ENCODE measurements at places on chromosomes 16 and 17.

DNA sequence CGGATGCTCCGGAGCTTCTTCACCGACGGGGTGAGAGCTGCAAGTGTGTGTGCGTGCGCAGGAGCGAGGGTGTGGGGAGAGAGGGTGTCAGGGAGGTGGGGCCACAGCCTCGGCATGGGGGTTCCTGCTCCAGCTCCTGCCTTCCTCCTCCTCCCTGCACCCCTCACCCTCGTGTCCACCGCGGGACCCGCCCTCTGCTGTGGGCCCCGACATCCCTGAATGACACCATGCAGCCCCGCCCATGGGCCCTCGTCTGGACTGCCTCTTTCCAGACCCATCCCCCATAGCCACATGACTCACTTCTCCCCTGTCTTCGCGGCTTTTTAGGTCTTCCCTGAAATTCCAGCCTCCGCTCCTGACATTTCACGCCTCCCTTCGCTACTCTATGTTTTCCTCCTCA lies 41.6 kb downstream of the ARHGAP23 start:
- DNase-seq, result no peak

DNA sequence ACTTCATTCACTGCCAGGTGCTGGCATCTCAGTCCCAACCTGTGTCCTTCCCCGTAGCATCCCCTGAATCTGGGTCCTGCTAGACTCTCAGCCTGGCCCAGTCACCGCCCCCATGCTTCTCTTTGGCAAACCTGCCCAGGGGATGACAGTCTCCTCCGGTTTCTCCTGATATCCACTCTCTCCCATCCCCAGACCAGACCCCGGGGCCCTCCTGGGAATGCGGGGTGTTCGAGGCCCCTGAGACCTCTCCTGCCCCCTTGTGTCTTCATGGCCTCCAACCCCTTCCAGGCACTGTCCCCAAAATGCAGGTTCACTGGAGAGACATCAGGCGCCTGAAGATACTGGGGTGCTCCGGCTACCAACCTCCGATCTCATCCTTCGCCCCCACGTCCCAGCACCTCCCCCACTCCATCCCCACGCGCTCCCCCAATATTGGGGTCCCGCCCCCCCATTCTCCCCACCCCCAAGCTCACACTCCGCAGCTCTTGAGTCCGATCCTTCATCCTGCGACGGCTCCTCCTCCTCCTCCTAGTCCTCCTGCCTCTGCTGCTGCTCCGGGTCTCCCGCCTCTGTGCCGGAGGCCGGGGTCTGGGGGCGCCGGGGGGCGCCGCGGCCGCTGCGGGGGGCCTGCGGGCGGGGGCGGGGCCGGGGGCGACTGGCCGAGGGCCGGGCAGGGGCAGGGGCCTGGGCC lies 399 bp downstream of the STX1B start:
- no peak for DNase-seq

DNA sequence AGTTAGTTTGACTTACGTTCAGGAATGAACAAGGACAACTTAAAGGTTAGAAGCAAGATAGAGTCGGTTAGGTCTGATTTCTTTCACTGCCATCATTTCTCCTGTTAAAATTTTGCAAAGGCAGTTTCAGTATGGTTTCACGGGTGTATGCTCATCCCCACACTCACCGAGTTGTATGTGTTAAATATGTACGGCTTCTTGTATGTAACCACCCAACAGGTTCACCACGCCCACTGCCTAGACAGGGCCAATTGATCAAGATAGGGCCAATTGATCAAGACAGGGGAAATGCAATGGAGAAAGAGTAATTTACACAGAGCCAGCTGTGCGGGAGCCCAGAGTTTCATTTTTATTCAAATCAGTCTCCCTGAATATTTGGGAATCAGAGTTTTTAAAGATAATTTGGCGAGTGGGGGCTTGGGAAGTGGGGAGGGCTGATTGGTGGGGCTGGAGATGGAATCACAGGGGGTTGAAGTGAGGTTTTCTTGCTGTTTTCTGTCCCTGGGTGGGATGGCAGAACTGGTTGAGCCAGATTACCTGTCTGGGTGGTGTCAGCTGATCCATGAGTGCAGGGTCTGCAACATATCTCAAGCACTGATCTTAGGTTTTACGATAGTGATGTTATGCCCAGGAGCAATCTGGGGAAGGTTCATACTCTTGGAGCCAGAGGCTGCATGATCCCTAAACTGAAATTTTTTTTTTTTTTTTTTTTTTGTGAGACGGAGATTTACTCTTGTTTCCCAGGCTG lies 62.4 kb upstream of the PLCG2 start:
- DNase-seq, result no peak

DNA sequence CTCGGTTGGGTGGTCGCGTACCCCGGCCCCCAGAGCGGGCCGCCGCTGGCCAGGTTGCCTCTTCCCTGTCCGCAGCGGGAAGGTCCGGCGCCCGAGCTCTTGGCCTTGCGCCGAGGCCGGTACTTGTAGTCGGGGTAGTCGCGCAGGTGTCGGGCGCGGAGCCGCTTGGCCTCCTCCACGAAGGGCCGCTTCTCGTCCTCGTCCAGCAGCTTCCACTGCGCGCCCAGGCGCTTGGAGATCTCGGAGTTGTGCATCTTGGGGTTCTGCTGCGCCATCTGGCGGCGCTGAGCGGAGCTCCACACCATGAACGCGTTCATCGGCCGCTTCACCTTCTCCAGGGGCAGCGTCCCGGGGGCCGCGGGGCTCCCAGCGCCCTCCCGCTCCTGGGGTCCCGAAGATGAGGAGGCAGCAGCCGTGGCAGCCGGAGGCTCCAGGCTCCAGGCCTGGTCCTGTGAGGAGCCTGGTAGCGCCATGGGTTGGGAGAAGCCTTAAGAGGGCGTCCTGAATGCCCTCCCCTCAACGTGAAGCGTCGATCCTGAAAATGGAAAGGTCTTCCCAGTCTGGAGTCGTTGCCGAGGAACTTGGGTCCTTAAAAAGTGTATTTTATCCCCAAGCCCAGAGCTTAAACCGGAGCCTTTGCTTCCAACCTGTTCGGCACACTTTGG lies 558 bp downstream of the SOX15 start:
- DNase-seq, result no peak

DNA sequence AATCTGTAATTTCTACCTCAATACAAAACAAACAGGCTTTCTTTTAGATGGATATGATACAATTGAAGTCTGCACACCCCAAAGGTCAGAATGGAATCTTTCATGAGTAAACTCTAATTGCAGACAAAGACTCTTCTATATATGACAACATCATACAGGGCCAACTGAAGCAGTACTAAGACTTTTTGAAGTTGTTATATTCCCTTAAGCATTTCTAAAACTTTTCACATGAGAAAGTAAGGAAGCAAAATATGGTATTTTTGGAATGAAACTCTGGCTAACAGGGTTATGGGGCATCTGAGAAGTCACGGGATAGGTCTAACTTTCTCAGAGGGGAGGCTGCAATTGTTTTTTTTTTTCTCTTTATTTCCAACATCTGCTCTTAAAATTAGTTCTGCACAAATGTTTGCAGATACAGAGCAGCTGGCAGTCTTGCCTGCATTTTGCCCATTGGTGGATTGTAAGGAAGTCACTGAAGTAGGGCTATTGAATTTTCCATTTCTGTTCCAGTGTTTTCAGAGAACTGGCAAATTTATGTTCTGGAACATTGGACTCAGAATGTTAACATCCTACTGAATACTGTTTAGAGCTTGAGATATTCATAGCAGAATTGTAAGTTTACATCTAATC lies 59.1 kb downstream of the SSH2 start:
- DNase-seq, result no peak

GRCh38 chr17:75490173-75490743 lies 25.1 kb downstream of the CASKIN2 start:
- DNase-seq, result no peak

DNA sequence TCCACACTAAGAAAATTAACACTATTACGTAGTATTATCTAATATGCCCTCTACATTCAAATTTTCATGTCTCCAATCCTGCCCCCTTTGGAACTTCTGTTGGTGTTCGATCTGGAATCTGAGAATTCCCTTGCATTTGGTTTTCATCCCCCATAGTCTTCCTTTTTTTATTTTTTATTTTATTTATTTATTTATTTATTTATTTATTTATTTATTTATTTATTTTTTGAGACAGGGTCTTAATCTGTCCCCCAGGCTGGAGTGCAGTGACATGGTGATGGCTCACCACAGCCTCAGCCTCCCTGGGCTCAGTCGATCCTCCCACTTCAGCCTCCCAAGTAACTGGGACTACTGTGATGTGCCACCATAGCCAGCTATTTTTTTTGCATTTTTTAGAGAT lies 589.3 kb downstream of the MAF start:
- DNase-seq, result no peak

GRCh38 chr17:4318596-4318995 lies 47.9 kb downstream of the UBE2G1 start:
- DNase-seq, result no peak

DNA sequence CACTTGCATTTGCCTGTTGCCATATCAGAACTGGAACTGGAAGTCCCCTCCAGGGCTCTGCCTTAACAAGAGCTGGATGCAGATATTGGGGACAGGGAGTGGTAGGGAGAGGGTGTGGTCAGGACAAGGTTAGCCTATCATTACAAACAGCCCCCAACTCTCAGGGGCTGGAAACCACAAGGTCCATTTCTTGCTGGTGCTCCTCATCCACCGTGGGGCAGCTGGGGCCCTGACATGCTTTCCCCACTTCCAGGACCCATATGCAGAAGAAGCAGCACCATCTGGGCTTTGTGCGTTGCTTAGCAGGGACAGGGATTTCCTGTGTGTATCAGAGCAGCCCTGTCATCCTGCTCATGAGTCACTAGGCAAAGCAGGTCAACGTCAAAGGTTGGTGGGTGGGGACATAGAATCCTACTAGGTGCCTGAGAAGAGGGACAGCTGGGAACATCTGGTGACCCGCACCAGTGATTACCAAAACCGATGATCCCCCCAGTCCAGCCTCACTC lies 26.9 kb downstream of the RGS9 start:
- DNase-seq, result no peak

- no peak for DNase-seq
These were observed 78.2 kb upstream of the TMEM97 start for GRCh38 chr17:28240688-28241340.

- peak; percentile 24 for DNase-seq
These were observed 24.2 kb downstream of the B9D1 start for GRCh38 chr17:19338031-19338990.

GRCh38 chr17:42305543-42306384 lies 17.5 kb downstream of the STAT5A start:
- DNase-seq, result no peak

DNA sequence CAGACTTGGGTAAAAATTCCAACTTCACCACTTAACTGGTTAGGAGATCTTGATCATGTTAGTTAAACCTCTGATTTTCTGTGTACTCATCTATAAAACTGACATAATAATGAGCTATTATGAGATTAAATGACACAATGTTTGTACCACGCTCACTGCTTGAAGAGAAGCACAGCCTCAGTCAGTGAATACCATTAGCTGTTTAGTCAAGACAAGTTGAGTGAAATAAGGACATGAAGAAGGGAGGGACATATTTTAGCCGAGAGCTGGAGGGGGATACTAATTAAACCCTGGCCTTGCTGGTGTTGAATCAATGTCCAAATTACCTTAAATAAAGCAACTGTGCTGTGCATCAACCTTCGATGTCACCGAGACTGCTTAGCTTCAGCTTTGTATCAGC lies 105.1 kb upstream of the TOX3 start:
- no peak for DNase-seq

DNA sequence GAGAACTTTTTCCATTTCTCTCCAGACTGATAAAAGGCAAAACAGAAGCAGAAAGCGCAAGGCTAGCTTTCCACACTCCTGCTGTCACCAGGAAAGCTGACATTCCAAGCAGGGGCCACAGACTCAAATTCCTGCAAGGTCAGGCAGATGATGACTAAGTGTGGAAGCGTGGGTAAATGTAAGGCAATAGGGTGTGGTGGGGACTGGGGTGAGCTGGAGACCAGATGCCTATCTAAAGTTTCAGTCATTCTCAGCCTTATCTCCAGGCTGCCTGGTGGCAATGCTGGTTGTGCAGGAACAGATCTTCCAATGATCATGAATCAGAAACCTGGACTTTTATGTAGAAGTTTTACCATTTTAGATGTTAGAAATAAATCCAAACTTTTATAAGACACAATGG lies 224.1 kb downstream of the GSG1L start:
- no peak for DNase-seq

GRCh38 chr17:61822326-61823285 lies 40.7 kb downstream of the BRIP1 start:
- no peak for DNase-seq

DNA sequence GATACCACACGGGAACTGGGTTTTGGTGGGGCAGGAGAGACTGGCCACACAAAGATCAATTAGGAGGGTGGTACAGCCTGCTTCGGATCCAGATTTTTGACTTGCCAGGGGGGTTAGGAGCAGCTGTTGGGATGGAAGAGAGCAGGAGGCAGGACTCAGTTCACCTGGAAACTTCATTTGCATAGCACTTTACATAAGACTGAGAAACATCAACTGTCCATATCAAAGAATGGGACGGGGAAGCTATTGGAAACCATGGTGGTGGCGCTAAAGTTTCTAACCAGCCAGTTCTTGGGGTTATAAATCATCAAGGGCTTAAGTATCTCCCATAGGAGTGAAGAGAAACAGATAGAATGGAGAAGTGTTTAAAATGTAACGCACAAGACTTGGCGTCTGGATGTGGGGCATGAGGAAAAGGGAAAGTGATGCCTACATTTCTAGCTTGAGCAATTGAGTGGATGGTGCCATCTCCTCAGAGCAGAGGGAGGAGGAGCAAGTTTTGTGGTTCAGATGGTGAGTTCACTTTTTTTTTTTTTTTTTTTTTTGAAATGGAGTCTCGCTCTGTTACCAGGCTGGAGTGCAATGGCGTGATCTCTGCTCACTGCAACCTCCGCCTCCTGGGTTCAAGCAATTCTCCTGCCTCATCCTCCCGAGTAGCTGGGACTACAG lies 6.4 kb upstream of the SRCAP start:
- DNase-seq, result no peak

GRCh38 chr16:65660390-65660789 lies 538.5 kb upstream of the CDH11 start:
- DNase-seq, result no peak

GRCh38 chr17:5854871-5855554 lies 215.2 kb upstream of the WSCD1 start:
- no peak for DNase-seq

- no peak for DNase-seq
These were observed 170.8 kb downstream of the BANP start for GRCh38 chr16:88121886-88122580.

DNA sequence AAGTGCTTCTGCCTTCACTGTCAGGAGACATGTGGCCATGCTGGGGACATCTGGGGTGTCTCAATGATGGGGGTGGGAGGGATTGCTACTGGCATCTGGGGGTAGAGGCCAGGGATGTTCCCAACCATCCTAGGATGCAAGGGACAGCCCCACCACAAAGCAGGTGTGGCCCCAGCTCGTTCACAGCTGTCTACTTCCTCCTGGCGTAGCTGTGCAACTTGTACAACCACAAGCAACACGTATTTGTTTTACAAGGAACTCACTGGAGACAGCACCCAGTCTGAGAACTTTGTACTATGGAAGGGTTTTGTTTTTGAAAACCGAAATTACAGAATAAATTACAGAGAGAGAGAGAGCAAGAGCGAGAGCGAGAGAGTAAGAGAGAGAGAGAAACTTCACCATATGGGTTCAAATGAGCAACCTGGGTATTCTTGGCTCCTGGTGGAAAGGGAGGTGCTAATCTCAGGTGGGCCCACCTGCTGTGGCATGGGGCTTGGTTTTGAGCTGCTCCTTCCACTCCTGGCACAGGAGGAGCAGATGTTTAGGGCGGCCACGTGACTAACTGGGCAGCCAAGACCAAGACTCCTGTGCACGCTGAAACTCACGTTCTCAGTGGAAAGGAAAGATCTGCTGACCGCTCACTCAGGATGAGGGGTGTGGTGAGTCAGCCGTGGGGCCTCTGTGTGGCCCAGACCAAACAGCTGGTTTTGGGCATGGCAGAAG lies 17.5 kb upstream of the TNFRSF13B start:
- no peak for DNase-seq

- no peak for DNase-seq
These were observed 8.9 kb upstream of the TIMP2 start for GRCh38 chr17:78933959-78934568.
